ENCODE measurements at places on chromosomes 2 and 18. TPM values are rescaled to one million over a fixed set of nuclear protein-coding genes. Genes with fewer than 3 reads are reported as not detected.

Gene UGT1A4
- total RNA-seq, result not detected

Gene ANKZF1
- total RNA-seq, result 166 TPM

Gene MYO3B
- 1.2 TPM for total RNA-seq

Gene HOXD10
- not detected for total RNA-seq

DNA sequence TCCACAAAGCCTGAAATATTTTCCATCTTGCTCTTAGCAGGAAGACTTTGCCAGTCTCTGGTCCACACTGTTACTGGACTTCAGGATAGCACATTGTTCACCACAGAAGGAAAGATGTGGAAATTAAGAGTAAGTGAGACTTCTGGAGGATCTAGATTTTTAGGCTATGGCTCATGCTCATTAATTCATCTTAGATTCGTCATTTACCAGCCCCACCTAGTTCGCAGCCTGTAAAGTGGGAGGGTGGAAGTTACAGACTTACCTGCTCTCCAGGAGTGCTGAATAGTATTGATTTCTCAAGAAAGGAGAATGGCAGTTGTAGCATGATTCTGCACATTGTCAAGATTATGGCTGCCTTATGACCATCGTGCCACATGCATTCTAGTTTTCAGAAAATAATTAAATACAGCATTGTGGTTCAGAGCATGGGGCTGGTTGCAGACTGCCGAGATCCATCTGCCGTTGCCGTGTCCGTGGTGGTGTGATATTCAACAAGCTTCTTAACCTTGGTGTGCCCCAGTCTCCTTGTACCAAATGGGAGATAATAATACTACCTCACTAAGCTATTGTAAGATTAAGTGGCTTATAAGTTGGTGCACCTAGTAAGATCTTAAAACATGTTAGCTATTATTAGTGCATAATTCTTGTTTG, 56.8 kb downstream of the RNF144A start:
- no peaks in the 10 kb centered on the region for H3K27me3 ChIP-seq
- H3K36me3 ChIP-seq, result peaks cover 47% of the 10 kb centered on the region
- no peak for DNase-seq
- H3K4me1 ChIP-seq, result peaks cover 5% of the 10 kb centered on the region

DNA sequence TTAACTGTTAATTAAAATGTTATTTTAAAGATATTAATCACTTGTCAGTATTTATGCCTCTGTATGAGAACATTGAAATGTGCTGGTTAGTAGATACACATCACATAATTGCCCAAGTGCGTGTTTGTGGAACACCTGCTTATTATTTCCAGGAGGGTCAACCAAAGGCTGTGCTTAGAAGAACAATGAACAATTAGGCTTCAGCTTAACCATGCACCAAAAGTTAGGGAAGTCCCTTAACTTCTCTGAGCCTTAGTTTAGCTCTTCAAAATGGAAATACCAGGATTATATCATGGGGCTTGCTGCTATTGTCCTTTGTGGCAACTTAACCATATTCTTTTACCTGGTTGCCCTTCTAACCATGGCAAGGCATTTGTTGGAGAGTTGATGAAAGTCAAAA, 43.0 kb upstream of the PLA2R1 start:
- H3K27me3 ChIP-seq, result peaks cover 2% of the 10 kb centered on the region
- no peaks in the 10 kb centered on the region for H3K4me1 ChIP-seq
- no peak overlapping the region for H3K4me3 ChIP-seq
- no peak overlapping the region for H3K27ac ChIP-seq
- no peaks in the 10 kb centered on the region for H3K36me3 ChIP-seq

GRCh38 chr2:85733121-85733960, 20.4 kb upstream of the ATOH8 start:
- H3K4me1 ChIP-seq, result no peaks in the 10 kb centered on the region
- no peak overlapping the region for H3K4me3 ChIP-seq
- no peaks in the 10 kb centered on the region for H3K36me3 ChIP-seq
- no peak overlapping the region for H3K27ac ChIP-seq

- no peak overlapping the region for H3K27ac ChIP-seq
- H3K27me3 ChIP-seq, result peaks cover 2% of the 10 kb centered on the region
- no peaks in the 10 kb centered on the region for H3K36me3 ChIP-seq
Observed at GRCh38 chr2:121142452-121142851, 142.6 kb downstream of the TFCP2L1 start.

GRCh38 chr2:209821806-209822205, 50.2 kb downstream of the UNC80 start:
- H3K36me3 ChIP-seq, result no peaks in the 10 kb centered on the region
- H3K27ac ChIP-seq, result no peak overlapping the region
- no peaks in the 10 kb centered on the region for H3K4me1 ChIP-seq
- H3K4me3 ChIP-seq, result no peak overlapping the region
- H3K27me3 ChIP-seq, result peaks cover 4% of the 10 kb centered on the region
- DNase-seq, result no peak

GRCh38 chr2:83305758-83306378, 1153.2 kb downstream of the SUCLG1 start:
- no peak overlapping the region for H3K4me3 ChIP-seq
- no peak for DNase-seq
- H3K36me3 ChIP-seq, result no peaks in the 10 kb centered on the region

DNA sequence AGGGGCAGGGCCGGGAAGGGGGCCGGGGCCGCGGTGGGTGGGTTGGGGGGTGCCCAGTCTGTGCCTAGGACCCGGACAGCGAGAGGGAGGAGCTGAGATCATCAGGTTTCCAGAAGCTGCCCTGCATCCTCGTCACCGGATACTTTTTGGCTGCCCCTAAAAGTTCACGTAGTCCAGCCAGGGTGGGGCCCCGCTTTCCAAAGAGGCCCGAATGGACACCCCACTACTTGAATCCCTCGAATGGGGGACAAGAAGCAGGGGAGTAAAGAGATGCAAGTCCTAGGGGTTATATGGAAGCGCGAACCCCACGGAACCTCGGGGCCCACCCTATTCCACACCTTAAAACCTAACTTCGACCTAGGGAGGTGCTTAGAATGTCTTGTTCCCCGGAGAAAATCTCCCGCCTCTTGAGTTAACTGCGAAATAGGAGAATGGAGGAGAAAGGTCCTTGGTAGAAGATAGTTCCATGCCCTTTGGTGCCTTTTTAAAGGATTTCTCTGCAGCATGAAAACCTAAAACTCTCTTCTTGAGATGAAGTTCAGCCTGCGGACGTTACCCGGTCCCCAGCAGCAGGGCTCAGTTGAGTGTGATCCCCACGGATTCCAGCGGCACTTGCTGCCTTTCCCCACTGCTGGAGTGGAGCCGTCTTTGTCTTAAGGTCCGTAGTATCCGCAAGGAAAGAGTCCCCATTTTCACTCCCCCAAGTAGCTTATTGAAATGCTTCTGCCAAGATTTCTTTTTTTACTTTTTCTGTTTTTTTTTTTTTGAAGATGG, 2.1 kb upstream of the RNF152 start:
- H3K4me1 ChIP-seq, result peaks cover 12% of the 10 kb centered on the region
- peaks cover 39% of the 10 kb centered on the region for H3K27me3 ChIP-seq
- H3K36me3 ChIP-seq, result no peaks in the 10 kb centered on the region
- DNase-seq, result no peak

- H3K4me1 ChIP-seq, result no peaks in the 10 kb centered on the region
- no peak for DNase-seq
Observed at GRCh38 chr2:217269701-217270484, 410.0 kb upstream of the TNP1 start.

DNA sequence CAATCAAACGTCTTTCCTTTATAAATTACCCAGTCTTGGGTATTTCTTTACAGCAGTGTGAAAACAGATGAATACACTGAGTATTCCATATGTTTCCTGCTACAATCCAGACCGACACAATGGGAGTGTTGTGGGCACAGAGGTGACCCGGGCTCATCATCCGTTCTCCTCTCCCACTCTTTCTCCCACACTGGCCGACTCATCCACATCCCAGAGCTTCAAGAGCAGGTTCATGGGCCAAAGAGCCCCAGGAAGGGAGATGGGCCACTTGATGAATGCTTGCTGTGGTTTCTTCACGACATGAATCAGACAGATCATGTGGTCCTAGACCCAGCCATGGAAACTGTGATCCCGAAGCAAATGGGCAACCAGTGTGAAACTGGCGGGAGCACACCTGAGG, 4.1 kb upstream of the COPS8 start:
- no peaks in the 10 kb centered on the region for H3K27me3 ChIP-seq
- no peak overlapping the region for H3K4me3 ChIP-seq
- no peak for DNase-seq
- no peak overlapping the region for H3K27ac ChIP-seq

GRCh38 chr2:190105554-190105953, 43.0 kb upstream of the MSTN start:
- H3K36me3 ChIP-seq, result no peaks in the 10 kb centered on the region
- no peak for DNase-seq
- H3K27ac ChIP-seq, result no peak overlapping the region
- H3K27me3 ChIP-seq, result peaks cover 7% of the 10 kb centered on the region
- no peaks in the 10 kb centered on the region for H3K4me1 ChIP-seq
